ENCODE measurements at places on chromosomes 5 and 9. TPM values are rescaled to one million over a fixed set of nuclear protein-coding genes. Genes with fewer than 3 reads are reported as not detected.

DNA sequence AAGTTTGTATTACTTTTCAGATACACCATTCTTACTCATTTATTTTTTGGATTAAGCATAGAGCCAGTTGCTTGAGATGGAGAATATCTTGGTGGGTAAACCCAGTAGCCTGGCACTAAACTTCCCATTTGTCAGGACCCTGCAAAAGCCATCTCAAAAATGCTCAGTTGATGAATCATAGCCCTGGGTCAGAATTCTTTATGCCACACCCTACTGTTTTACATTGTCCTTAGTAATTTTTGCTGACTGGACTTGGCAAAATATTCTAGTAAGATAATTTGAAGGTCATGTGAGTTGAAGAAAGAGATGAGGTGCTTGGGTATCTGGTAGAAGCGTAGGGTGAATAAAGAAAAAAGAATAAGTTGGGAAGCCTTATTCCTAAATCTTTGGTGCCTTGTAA lies 50.7 kb downstream of the C7 start:
- no peak for DNase-seq

GRCh38 chr5:34655354-34655991 lies 655 bp upstream of the RAI14 start:
- peak; percentile 44 for DNase-seq

GRCh38 chr5:107794741-107795140 lies 124.0 kb upstream of the EFNA5 start:
- DNase-seq: no peak

The ECSCR gene
- total RNA-seq: 0.83 TPM

The ZNF354C gene
- 7.1 TPM for total RNA-seq

The ADAMTSL1 gene
- total RNA-seq: not detected
